B cell (primary cell): ENCODE measurements at places on chromosomes 5 and 9. TPM values are rescaled to one million over a fixed set of nuclear protein-coding genes. Genes with fewer than 3 reads are reported as not detected.

- H3K27ac ChIP-seq, result no peak overlapping the region
- DNase-seq, result no peak
- H3K4me1 ChIP-seq, result no peaks in the 10 kb centered on the region
- H3K36me3 ChIP-seq, result no peaks in the 10 kb centered on the region
- H3K4me3 ChIP-seq, result no peak overlapping the region
Measured at GRCh38 chr5:8840237-8840636, 705.6 kb downstream of the SEMA5A start.

DNA sequence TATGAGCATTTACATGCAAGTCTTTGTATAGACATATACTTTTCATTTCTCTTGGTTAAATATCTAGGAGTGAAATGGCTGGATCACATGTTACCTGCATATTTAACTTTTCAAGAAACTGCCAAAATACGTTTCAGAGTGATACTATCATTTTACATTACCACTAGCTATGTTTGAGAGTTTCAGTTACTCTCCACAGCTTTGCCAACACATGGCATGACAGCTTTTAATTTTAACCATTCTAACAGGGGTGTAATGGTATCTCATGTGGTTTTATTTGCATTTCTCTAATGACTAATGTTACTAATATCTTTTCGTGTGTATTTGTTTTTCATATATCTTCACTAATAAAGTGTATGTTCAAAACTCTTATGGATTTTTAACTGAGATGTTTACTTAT is 99.8 kb downstream of the DTWD2 start:
- no peaks in the 10 kb centered on the region for H3K4me1 ChIP-seq

- no peak for DNase-seq
- H3K4me1 ChIP-seq, result no peaks in the 10 kb centered on the region
Measured at GRCh38 chr9:87635656-87636501, 90.0 kb upstream of the CTSL start.

GRCh38 chr9:117835798-117836197 is 131.6 kb downstream of the TLR4 start:
- no peaks in the 10 kb centered on the region for H3K27me3 ChIP-seq
- H3K4me1 ChIP-seq, result no peaks in the 10 kb centered on the region
- DNase-seq, result no peak
- H3K27ac ChIP-seq, result no peak overlapping the region
- H3K4me3 ChIP-seq, result no peak overlapping the region
- no peaks in the 10 kb centered on the region for H3K36me3 ChIP-seq

DNA sequence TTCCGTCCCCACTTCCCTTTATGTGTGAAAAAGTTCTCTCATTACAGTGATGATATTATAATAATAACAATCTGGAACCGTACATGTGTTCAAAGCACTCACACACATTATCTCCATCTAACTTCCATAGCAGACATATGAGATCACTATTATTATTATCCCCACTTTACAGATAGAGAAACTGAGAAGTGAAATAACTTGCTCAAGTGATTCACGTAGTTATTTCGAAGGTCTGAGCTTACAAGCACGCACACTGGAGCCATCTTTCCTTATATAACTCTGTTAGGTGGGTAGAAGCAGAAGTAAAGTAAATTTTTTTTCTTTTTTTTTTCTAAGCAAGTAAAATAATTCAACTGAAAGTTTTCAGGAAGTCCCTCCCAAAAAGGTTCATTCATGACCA is 62.9 kb upstream of the PTGER4 start:
- peaks cover 10% of the 10 kb centered on the region for H3K4me1 ChIP-seq
- H3K27me3 ChIP-seq, result no peaks in the 10 kb centered on the region
- no peak overlapping the region for H3K27ac ChIP-seq
- peak; percentile 55 for DNase-seq
- no peaks in the 10 kb centered on the region for H3K36me3 ChIP-seq

DNA sequence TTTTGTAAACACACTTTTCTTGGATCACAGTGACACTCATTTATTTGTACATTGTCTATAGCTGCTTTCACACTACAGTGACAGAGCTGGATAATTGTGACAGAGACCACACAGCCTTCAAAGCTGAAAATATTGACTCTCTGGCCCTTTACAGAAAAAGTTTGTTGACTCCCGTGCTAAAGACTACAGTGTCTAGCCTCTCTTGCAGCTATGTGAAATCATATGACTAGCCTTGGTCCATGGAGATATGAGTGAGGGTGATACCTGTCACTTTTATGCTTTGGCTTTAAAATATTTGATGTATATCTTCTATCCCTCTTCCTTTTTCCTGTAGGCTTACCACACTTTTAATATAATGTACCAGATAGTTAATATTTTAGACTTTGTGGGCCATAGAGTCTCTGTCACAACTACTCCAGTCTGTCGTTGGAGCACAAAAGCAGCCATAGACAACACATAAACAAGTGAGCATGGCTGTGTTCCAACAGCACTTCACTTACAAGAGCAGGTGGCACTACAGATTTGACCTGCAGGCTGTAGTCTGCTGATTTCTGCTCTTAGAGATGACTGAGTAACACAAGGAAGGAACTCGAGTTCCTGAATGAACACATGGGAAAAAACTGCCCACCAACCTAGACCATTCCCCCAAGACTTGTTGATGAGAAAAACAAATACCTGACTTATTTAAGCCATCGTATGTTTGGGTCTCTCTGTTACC is 73.5 kb upstream of the ANKRD55 start:
- no peaks in the 10 kb centered on the region for H3K27me3 ChIP-seq
- DNase-seq, result no peak
- H3K36me3 ChIP-seq, result no peaks in the 10 kb centered on the region
- H3K4me3 ChIP-seq, result no peak overlapping the region
- H3K4me1 ChIP-seq, result no peaks in the 10 kb centered on the region

CANX gene
- total RNA-seq, result 179 and 206 TPM in 2 replicates
